ENCODE measurements at places on chromosomes 5 and 9. TPM values are rescaled to one million over a fixed set of nuclear protein-coding genes. Genes with fewer than 3 reads are reported as not detected.
A peak's percentile ranks its signal among the peaks of the same experiment; 100 is the strongest.

- DNase-seq, result no peak
- H3K27me3 ChIP-seq, result no peaks in the 10 kb centered on the region
- no peaks in the 10 kb centered on the region for H3K4me1 ChIP-seq
- H3K27ac ChIP-seq, result no peak overlapping the region
These were observed 462.9 kb downstream of the ACTL7B start for GRCh38 chr9:108392877-108393276.

GRCh38 chr5:74167206-74167929 is 473.2 kb downstream of the ENC1 start:
- H3K4me1 ChIP-seq, result no peaks in the 10 kb centered on the region
- no peak for DNase-seq
- no peaks in the 10 kb centered on the region for H3K36me3 ChIP-seq
- H3K4me3 ChIP-seq, result no peak overlapping the region

Gene NR5A1
- total RNA-seq, result not detected

DNA sequence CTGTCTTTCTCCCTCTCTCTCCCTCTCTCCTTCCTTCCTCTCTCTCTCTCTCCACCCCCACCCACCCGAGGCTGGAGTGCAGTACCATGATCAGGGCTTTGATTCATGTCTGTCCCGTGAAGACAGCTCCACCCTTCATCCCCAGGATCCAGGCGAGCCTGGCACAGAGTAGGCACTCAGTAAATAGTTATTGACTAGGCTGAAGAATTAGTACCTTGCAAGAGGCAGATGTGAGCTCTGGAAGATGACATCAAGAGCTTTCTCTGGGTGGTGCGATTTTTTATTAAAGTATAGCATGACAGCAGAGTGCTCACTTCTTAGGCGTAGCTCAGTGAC is 24.0 kb upstream of the WDR38 start:
- no peak overlapping the region for H3K27ac ChIP-seq

- peak overlapping the region; percentile 74 for H3K4me3 ChIP-seq
- H3K4me1 ChIP-seq, result no peaks in the 10 kb centered on the region
- no peaks in the 10 kb centered on the region for H3K36me3 ChIP-seq
These were observed 1.0 kb upstream of the TPM2 start for GRCh38 chr9:35690614-35691333.

- H3K36me3 ChIP-seq, result no peaks in the 10 kb centered on the region
- no peaks in the 10 kb centered on the region for H3K27me3 ChIP-seq
- no peaks in the 10 kb centered on the region for H3K4me1 ChIP-seq
- no peak overlapping the region for H3K4me3 ChIP-seq
- DNase-seq, result no peak
- H3K27ac ChIP-seq, result no peak overlapping the region
These were observed 17.9 kb downstream of the STRBP start for GRCh38 chr9:123250504-123250903.

GRCh38 chr9:35732800-35733541 is 505 bp downstream of the CREB3 start:
- H3K4me3 ChIP-seq, result peak overlapping the region; percentile 94
- peaks cover 45% of the 10 kb centered on the region for H3K4me1 ChIP-seq
- H3K27ac ChIP-seq, result peak overlapping the region; percentile 97
- H3K36me3 ChIP-seq, result peaks cover 10% of the 10 kb centered on the region
- peak; percentile 66 for DNase-seq

Measured in kidney (tissue), 22 donors.